ENCODE measurements at places on chromosomes 3 and 15.

DNA sequence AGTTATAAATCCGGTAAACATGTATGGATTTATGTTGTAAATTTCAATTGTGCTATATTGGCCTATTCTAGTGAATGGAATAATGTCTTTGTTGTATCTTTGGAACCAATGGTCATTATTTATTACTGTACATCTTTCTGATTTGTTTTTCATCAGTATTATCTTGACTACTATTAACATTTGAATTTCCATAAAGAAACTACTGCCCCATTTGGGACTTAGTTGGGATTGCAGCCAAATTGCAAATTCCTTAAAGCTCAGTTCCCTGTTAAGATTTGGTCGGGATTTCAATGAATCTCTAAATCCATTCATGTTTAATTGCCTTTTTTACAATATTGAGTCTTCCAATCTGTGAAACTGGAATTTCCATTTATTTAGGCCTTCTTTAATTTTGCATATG is 822.4 kb upstream of the CADM2 start:
- peak; percentile 1 for DNase-seq

DNA sequence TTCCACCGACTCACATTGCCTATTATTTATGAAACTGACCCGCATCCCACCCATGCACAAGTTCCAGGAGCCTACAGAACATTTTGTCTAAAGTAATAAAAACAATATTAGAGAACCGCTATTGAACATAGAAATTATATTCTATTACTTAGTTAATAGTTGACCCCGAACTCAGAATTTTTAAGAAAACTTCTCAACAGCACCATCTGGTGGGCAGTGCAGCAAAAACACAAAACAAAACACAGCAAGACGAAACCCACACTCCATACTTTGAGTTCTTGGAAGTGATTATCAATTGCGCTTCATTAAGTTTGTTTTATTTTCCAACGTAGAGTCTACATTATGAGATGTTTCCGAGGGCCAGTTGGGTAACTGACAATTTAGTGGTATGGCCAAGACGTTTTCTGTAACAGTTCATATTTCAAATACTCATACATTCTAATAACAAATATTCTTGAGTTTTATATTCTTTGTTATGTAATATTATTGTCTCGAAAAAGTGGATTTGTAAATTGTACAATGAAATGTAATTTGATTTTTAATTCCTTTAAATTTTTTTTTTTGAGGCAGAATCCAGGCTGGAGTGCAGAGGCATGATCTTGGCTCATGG is 24.0 kb upstream of the C3orf70 start:
- peak; percentile 44 for DNase-seq

GRCh38 chr3:50675179-50676030 is 678 bp downstream of the DOCK3 start:
- DNase-seq = peak; percentile 21

GRCh38 chr15:75360391-75360790 is 8.0 kb downstream of the MAN2C1 start:
- no peak for DNase-seq

GRCh38 chr3:81086348-81086747 is 675.1 kb downstream of the GBE1 start:
- no peak for DNase-seq

- no peak for DNase-seq
Measured at GRCh38 chr3:31971607-31972006, 9.5 kb downstream of the OSBPL10 start.

DNA sequence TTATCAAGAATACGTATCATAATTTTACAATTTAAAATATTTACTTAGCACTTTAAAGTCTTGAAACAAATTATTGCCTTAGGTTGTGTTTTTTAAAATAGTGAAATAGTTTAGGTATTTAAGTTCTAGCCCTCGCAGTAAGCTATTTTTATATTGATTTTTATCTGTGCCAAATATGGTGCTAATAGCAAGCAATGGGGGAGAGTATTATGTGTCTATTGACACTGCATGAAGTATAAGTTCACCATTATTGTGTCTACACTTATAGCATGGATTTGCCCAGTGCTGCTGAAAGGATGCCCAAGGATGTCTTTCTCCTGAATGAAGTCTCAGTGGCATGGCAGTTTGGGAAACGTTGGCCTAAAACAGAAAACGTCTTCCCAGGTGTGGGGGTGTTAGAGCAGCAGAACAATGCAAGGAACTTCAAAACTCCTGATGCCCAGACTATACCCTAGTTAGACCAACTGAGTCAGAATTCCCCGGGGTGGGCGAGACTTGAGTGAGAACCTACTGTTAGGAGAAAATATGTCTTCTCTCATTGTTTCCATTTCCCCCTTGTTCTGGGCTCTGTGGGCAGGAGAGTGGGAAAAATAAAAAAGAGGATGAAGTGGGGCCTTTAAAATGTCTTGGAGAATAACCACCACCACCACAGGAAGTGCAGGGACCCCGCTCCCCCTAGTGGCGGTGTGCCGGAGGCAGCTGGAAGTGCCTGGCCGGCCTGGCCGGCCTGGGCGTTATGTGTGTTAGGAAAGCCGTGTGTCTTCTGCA is 104.2 kb upstream of the SLC7A14 start:
- DNase-seq = peak; percentile 53

DNA sequence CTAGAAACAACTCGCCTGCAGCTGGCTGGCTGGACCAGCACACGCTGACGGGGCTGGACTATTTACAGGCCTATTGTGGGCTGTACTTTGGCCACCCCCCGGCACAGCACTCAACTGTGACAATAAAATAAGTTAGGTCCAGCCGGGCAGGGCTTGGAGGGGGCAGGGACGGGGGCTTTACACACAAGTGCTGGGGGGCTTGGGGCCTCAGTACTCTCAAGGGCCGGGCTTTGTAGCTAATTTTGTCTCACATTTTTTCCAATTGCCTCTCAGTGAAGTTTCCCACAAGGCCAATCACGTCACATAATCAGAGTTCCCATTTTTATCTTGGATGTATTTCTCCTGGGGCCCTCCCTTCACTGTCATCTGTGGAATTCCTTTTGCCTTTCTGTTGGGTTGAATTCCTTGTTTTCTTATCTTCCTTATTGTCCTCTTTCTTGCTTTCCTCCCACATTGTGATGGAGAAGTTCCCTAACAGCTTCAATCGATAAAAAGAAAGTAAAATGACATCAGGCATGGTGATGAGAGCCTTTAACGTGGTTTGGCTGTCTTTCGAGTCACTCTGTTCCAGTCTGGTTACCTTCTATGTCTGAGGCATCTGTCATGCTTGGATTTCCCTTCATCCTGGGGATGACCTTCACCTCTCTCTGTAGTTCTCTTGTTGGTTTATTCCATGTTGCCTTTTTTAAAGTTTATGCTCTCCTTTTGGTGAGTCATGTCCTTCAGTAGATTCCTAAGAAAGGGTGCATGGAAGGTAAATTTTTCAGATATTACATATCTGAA is 44.1 kb upstream of the CMTM7 start:
- DNase-seq = peak; percentile 76

- no peak for DNase-seq
Measured at GRCh38 chr3:119677641-119677934, 382 bp upstream of the COX17 start.

Data from kidney tubule cell (primary cell).